ENCODE measurements at places on chromosomes 5 and 9. TPM values are rescaled to one million over a fixed set of nuclear protein-coding genes. Genes with fewer than 3 reads are reported as not detected.

NHP2 gene
- 200 TPM for total RNA-seq

TAF11L10 gene
- total RNA-seq, result not detected

PHAX gene
- 71.1 TPM for total RNA-seq

ASTN2 gene
- total RNA-seq, result 7.5 TPM

PCDHB12 gene
- under 0.01 TPM for total RNA-seq

GRM6 gene
- not detected for total RNA-seq

KCNT1 gene
- total RNA-seq, result not detected

PCDHB9 gene
- under 0.01 TPM for total RNA-seq

SEMA5A gene
- total RNA-seq, result 16.0 TPM

ERAP2 gene
- 50.8 TPM for total RNA-seq

LMX1B gene
- not detected for total RNA-seq

GPR21 gene
- 1.5 TPM for total RNA-seq

FAM151B gene
- 4.6 TPM for total RNA-seq

TBCA gene
- total RNA-seq, result 98.3 TPM

ARSI gene
- 18.1 TPM for total RNA-seq

PIP5KL1 gene
- 1.2 TPM for total RNA-seq

CDC25C gene
- 22.4 TPM for total RNA-seq

ARID3C gene
- total RNA-seq, result 0.22 TPM

ABCA1 gene
- total RNA-seq, result 125 TPM

TMEM215 gene
- not detected for total RNA-seq

MLANA gene
- not detected for total RNA-seq

ANXA2R gene
- total RNA-seq, result 2.1 TPM

SLC6A18 gene
- not detected for total RNA-seq

FAM53C gene
- total RNA-seq, result 26.9 TPM

LCN1 gene
- not detected for total RNA-seq

RORB gene
- 6.0 TPM for total RNA-seq

ANKRD34B gene
- total RNA-seq, result not detected

GALNT12 gene
- total RNA-seq, result 69.5 TPM

PCDHB7 gene
- 0.11 TPM for total RNA-seq

ARAP3 gene
- 4.8 TPM for total RNA-seq

MORN5 gene
- not detected for total RNA-seq

PCDHGB7 gene
- total RNA-seq, result 7.4 TPM

PPP6C gene
- 8.3 TPM for total RNA-seq

FSTL4 gene
- total RNA-seq, result not detected

NR4A3 gene
- total RNA-seq, result 0.25 TPM

SLIT3 gene
- total RNA-seq, result 2.5 TPM

IRX1 gene
- not detected for total RNA-seq

CHSY3 gene
- 5.5 TPM for total RNA-seq

GDF9 gene
- 0.11 TPM for total RNA-seq

FAM120AOS gene
- total RNA-seq, result 33.6 TPM

ESM1 gene
- total RNA-seq, result 212 TPM

PCDHGA7 gene
- 4.0 TPM for total RNA-seq

OR1N1 gene
- not detected for total RNA-seq

MRPL36 gene
- 50.8 TPM for total RNA-seq

PPP2R2B gene
- total RNA-seq, result 1.3 TPM

FOXD4 gene
- not detected for total RNA-seq

Data from uterine smooth muscle cell (primary cell).